Skeletal muscle cell (primary cell): ENCODE measurements at places on chromosomes 4 and X.

- peak; percentile 67 for DNase-seq
Measured at GRCh38 chr4:152591396-152591795, 55.5 kb upstream of the FBXW7 start.

- DNase-seq: no peak
Measured at GRCh38 chr4:139533511-139533910, 22.5 kb downstream of the SETD7 start.

GRCh38 chrX:37543324-37543723 is 28.1 kb upstream of the LANCL3 start:
- DNase-seq: no peak

GRCh38 chr4:20629186-20630106 is 70.8 kb upstream of the PACRGL start:
- no peak for DNase-seq

DNA sequence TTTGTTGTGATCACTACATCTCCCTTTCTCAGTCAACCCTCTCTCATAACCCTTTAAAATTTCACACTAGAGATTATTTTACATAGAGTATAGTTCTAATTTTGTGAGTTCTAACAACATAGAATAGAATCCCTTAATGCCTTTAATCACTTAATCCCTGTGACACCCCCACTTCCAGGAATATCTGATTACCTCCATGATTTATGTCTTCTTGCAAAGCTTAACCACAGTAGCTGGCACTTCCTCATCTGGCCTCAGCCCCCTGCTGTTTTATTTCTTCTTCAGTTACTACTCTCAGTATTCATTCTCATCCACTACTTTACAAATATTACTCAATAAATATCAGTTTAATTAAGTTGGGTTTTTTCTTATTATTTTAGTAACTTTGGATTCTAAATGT is 340.9 kb downstream of the CENPC start:
- DNase-seq: no peak

DNA sequence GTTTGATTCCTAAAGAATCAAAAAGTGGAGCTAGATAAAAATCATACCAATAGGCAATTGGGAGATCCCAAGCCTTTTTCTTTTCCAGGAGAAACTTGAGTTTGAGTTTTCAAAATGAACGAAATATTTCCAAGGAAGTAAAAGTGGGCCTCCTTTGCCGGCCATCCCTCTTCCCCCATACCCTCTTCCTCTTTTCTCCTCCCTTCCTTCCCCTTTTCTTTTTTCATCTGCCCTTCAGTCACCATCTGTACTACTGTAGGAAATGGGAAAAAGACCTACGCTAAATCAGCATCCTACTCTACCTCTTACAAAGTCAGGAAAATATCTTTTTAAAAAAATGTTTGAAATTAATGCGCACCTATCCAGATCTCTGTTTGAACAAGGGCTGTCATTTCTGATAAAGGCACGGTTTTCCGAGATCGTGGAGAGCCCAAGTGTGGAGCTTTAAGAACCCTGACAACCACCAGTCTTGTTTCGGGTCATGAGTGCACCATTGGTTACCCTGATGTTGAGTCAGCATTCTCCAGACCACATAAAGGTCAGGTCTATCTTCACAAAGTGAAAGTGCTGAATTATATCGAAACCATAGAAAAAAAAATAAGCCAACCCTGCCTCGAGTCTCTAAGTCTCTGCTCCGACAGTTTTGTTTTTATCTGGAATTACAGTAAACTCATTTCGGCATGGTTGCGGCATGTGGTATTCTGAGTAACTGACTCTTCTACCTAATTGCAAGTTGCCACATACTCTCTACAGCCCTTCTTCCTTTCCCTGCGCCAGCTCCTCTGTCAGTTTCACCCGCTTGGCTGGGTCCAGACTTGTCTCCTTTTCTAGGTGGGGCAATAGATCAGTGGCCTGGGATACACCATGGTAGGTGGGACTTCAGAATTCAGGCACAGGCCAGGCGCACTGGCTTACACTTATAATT is 140.2 kb upstream of the KLF3 start:
- no peak for DNase-seq

DNA sequence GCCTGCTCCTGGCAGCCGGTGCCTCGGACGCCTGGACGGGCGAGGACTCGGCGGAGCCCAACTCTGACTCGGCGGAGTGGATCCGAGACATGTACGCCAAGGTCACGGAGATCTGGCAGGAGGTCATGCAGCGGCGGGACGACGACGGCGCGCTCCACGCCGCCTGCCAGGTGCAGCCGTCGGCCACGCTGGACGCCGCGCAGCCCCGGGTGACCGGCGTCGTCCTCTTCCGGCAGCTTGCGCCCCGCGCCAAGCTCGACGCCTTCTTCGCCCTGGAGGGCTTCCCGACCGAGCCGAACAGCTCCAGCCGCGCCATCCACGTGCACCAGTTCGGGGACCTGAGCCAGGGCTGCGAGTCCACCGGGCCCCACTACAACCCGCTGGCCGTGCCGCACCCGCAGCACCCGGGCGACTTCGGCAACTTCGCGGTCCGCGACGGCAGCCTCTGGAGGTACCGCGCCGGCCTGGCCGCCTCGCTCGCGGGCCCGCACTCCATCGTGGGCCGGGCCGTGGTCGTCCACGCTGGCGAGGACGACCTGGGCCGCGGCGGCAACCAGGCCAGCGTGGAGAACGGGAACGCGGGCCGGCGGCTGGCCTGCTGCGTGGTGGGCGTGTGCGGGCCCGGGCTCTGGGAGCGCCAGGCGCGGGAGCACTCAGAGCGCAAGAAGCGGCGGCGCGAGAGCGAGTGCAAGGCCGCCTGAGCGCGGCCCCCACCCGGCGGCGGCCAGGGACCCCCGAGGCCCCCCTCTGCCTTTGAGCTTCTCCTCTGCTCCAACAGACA is 4.4 kb downstream of the SOD3 start:
- no peak for DNase-seq

DNA sequence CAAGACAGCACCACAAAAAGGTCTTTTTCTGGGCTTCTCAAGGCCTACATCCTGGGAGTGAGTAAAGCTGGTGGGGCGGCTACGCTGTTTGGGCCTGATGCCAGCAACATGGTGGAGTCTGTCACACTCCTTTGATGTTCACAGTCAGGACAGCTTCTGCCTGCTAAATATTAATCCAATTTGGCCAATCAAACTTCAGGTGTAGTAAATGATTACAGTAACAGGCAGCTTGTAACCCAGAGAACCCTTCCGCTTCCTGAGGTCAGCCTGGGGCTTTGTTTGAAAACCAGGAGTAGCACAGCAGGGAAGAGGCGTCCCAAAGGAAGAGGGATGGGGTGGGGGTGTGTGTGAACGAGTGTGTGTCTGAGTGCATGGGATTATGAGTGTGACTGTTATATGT is 220.4 kb downstream of the MAML3 start:
- no peak for DNase-seq

GRCh38 chrX:18701621-18702361 is 5.7 kb upstream of the PPEF1 start:
- no peak for DNase-seq

- no peak for DNase-seq
Measured at GRCh38 chr4:36226430-36227227, 17.7 kb downstream of the ARAP2 start.

DNA sequence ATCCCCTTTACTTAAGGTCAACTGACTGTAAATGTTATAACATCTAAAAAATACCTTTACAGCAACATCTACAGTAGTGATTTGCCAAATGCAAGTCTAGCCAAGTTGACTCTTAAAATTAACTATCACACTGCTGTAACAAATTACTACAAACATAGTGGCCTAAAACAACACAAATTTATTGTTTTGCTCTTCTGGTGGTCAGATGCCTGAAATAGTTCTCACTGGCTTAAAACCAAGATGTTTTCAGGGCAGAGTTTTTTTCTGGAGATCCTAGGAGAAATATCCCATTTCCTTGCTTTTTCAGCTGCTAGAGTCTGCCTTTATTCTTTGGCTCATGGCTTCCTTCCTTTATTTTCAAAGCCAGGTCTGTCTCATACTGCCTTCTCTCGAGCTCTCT is 120.5 kb downstream of the ADGRL3 start:
- no peak for DNase-seq

- DNase-seq: no peak
Measured at GRCh38 chr4:21915761-21916160, 32.8 kb downstream of the KCNIP4 start.

DNA sequence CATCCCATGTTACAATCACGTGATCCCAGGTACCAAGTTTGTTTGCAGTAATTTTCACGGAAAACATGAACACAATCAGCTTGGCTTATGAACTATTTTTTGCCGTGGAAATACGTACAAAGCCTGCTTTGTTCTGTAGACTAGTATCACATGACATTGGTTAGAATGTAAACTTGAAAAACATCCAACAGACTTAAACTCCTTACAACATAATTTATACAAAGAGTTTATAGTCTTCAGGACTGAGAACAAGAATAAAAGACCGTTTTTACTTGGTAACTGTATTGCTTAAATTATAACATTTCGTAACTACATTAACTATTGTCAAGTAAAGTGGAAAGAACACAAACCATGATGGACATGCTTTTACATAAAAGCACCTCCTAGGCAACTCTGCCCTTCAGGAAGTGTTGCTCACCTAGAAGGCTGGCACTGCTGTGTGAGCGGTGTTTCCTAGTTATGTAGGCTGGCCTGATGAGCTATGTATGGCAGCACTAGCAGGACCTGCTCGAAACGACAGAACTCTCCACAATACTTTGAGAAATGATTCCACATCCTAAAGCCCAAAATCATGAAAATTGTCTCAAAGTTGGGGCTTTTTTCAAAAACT is 41.8 kb upstream of the WDR1 start:
- no peak for DNase-seq

- DNase-seq: no peak
Measured at GRCh38 chr4:185914583-185915199, 102.7 kb upstream of the SORBS2 start.

GRCh38 chrX:17655211-17656034 is 81.9 kb upstream of the SCML1 start:
- DNase-seq: no peak

- DNase-seq: no peak
Measured at GRCh38 chr4:147496500-147496899, 15.6 kb downstream of the EDNRA start.

- no peak for DNase-seq
Measured at GRCh38 chr4:81235982-81236749, 21.1 kb upstream of the PRKG2 start.

GRCh38 chrX:66012094-66012534 is 27.8 kb downstream of the VSIG4 start:
- no peak for DNase-seq

DNA sequence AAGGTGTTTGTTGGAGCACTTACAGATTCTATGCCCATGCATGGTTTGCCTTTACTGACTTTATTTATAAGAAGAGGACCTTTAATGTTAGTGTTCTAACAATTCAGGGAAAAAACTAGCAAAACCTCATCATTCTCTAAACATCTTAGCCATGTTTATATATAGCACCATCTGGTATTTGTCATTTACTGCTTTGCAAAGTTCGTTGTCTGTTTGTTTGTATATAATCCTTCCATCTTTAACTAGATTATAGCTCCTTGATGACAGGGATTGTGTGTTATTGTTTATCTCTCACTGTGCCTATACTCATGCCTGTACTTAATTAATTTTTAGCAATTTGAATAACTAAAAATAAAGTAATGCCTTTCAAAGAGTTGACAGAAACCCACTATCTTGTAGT is 170.6 kb upstream of the PACRGL start:
- no peak for DNase-seq

DNA sequence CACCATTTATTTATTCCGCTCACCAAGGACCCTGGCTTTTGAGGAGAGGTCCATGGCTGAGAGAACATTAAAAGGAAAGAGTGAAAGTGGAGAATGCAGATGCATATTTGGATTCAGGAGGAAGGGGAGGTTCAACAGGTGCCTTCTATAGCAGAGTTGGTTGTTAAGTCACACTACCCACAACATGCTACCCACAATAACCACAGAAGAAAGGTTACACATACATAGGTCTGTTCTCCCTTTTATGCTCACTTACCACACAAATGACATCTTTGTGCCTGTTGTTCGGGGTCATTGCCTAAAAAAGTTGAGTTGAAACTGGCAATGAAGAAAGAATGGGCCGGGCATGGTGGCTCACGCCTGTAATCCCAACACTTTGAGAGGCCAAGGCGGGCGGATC is 587.4 kb downstream of the RPA4 start:
- DNase-seq: no peak

GRCh38 chrX:10015723-10016518 is 48.8 kb downstream of the CLDN34 start:
- DNase-seq: no peak

DNA sequence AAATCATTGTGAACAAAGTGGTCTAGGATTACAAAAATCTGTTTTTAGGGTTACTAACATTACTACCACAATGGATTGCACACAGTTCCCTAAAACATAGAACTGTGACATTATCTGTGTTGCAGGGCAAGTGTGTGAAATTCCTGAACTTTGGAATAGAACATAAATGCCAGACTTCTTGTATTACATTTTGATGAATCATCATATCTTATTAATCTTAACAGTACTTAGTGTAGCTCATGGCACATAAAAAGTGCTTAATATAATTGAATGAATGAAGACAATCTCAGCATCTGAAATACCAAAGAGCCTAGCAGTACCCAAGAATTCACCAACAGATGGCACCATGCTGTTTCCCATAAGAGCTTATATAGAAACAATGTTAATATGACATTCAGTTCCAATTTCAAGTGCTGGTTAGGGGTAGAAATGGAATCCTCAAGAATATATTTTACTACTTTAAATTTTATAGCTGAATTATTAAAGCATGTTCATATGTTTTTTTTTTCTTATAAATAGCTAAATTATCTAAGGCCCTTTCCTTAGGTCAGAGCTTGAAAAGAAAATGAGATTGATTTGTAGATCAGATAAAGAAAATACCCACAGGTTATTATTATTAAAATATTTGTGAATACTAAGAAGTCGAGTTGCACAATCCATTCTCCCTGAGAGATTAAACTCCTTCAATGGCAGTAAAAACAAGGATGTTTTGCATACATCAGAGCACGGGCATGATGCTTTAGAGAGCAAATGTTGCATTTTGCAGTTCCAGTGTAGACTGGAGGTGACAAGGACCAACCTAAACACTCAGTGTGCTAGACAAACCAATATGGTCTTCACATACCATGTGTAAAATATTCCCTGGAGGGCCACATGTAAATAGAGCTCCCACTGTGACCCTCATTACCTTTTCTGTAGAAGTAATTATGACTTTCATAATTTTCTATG is 25.7 kb upstream of the SHISA3 start:
- DNase-seq: peak; percentile 25

- DNase-seq: no peak
Measured at GRCh38 chrX:79182616-79183015, 38.1 kb downstream of the GPR174 start.

DNA sequence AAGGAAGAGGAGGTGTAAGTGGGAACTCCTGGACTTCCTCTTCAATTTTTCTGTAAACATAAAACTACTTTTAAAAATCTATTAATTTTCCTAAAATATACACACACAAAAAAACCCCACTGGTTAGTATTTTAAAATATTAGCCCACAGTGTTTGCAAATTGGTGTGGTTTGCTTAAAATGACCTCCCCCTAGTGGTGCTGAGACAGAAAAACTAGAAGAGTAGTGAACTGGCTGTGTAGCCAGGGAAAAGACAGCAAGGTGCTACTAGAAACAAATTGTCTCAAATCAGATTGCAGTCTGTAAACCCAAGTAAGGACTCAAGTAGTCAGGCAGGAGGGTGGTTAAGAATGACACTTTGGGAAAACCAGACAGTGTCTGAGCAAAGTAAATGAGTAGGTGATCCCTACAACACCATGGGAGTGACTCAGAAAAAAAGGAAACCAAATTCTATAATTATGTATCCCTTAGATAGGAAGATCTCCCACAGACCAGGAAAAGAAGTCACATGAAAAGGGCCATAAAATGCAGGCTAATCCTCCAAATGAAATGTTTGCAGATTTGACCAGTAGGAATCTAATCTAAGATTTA is 26.0 kb downstream of the AMTN start:
- no peak for DNase-seq

- no peak for DNase-seq
Measured at GRCh38 chr4:104571341-104571740, 76.6 kb upstream of the CXXC4 start.
